ENCODE measurements at places on chromosomes 16 and 17.

- DNase-seq, result no peak
Observed at GRCh38 chr17:7097940-7098339, 16.7 kb downstream of the ASGR2 start.

DNA sequence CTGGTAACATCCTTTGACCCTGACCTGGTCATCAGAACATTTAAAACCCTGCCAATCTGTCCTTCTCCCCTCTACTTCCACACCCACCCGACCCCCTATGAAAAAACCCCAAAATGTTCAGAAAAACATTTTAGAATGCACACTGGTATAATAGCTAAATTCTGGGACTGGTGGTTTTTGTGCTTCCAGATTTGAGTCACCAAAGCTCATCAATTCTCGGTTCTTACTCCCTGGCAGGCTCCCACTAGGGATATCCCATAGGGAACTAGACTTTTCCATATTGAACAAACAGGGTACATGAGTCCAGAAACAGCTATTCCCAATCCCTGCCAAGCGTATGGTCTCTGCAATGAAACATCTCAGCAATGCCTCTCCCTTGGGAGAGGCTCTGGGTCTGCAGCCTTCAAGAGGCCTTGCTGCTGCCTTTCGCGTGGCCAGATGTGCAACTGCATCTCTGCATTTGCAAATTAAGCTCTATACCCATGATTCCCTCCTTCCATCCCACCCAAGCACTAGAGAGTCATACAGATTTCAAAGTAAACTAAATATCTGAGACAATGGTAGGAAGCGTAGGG lies 67.7 kb downstream of the SMG6 start:
- no peak for DNase-seq

- DNase-seq, result no peak
Observed at GRCh38 chr17:55774846-55775271, 24.0 kb downstream of the PCTP start.

DNA sequence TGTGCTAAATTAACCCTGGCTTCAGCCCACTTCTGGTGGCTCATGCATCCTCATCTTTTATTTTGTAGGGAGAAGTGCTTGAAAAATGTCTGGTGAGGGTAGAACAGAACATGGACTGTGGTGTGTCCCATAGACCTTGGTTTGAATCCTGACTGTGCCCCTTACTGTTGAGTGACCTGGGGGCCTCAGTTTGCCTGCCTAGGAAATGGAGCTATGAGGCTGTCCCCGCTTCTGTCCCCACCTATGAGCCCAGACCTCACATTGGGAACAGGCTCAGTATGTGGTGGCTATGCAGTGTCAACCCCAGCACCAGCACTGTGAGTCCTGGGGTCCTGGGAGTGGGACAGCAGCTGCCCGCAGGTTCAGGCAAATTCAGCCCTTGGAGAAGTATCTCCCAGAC lies 186.3 kb upstream of the GSE1 start:
- DNase-seq, result no peak

- DNase-seq, result no peak
Observed at GRCh38 chr17:41913798-41914197, 5.0 kb downstream of the ACLY start.

DNA sequence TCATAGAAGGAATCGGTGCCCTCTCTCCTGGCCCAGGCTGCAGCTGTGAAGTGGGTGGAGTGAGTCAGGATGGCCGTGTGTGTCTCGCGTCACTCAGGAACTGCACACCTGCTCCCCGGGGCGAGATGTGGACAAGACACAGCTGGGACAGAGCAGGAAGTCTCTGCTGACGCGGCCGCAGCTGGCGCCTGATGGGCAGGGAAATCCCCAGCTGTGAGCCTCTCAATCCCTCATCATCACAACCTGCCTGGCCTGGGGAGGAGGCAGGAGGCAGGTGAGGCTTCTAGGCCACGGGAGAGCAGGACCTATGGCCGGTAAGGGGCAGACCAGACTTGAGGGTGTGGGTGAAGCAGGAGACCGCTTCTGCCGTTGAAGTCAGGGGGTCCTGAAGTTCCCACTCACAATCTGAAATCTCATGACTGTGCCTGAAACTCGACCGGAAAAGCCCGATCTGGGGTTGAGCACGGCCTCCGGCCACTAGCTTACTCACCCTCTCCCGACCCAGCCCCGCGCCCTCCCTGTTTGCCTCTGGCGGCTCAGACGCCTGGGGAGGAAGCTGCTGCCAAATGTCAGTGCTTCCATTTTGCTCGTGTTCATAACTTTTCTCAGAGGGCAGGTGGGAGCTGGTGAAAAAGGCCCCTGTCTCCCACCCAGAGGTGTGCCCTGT lies 1.1 kb upstream of the TRPV3 start:
- peak; percentile 44 for DNase-seq

- no peak for DNase-seq
Observed at GRCh38 chr16:2365397-2366294, 25.1 kb upstream of the ABCA3 start.

DNA sequence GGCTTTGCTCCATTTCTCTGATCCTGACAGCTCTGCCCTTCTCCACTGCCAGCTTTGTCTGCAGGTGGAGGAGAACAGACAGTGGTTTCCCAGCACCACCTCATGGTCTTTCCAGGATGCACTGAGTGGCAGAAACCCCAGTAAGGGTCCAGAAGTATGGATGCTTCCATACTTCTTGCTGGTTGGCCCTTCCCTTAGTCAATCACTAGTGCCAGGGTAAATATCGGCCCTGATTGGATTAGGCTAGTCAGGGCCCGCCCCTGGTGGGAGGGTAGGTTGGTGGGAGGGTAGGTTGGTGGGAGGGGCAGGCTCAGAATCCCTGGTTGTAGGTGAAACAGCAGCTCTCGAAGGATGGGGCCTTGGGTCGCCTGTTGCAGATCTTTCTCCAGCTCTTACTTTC lies 10.2 kb downstream of the RNF213 start:
- no peak for DNase-seq

DNA sequence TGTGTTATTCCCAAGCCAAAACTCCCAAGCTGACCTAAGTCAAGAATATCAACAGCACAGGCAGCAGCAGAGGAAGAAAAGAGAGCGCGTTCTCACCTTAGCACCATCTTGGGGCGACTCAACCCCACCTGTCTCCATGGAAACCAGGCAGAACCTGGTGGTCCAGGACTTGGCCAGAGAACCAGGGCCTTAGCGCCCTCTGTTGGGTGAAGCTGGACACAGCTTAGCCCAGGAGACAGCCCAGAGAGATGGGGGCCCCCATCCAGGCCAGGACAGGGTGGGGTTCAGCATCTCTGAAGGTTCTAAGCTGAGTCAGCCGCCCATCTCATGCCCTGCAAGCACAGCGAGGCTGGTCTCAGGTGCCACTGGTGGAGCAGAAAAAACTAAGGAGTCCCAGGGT lies 60.1 kb upstream of the TMEM132E start:
- DNase-seq, result peak; percentile 20

DNA sequence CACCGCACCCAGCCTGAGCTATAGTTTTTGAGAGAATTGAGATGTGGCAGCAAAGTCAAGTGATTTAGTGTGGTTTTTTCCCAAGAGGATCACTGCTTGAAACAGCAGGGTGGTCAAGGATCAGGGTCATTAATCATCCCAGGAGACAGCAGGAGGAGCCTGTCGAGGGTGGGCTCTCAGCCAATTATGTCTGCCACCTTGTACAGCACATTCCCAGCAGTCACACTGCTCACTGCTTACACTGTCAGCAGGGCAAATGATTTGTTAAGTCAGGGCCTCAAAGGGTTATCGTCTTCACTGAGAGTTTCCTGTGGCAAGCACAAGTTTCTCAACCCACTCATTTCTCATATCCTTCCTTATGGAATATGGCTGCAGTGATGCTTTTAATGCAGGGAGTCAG lies 13.2 kb downstream of the B3GNT9 start:
- DNase-seq, result no peak

DNA sequence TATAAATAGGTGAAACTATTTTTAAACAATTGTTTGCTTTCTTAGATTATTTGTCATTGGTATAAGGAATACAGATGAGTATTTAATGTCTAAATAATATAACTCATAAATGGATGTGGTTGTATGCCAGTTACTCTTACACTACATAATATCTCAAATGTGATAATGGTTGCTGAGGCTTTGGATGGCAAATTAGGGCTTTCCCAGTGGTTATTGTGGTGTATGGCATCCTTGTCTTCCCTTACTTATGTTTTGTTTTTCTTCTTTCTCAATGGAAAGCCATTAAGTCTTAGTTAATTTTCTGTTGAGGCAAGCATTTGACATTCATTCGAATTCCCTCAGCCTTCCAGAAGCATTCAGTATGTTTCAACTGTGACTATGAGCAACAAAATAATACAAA lies 10.5 kb downstream of the OMG start:
- DNase-seq, result no peak

DNA sequence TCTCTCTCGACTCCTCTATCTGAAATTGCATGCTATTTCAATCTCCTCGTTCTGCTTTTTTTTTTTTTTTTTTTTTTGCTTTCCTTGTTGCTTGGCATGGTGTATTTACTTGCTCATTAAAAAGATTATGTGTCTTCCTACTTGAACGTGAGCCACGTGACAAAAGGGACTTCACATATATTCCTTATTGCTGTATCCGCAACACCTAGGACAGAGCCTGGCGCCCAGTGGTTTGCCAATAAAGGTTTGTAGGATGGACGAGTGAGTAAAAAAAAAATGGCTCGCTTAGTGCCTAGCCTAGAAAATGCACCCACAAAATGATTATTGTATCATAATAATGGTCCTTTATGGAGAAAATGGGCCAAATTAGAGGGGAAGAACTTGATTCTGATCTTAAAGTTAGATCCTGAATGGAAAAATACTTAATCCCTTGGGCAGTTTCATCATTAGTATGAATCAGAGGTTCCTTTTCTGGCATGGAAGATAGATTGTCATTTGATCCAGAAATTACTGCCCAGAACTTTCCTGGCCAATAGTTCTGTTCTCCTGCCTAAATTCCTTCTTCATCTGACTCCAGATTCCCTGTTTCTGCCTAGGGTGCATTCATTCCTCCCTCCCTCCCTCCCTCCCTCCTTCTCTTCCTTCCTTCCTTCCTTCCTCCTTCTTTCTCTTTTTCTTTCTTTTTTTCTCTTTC lies 13.6 kb upstream of the TMEM220 start:
- DNase-seq, result no peak

- DNase-seq, result no peak
Observed at GRCh38 chr16:88920618-88921590, 54.4 kb upstream of the PABPN1L start.

DNA sequence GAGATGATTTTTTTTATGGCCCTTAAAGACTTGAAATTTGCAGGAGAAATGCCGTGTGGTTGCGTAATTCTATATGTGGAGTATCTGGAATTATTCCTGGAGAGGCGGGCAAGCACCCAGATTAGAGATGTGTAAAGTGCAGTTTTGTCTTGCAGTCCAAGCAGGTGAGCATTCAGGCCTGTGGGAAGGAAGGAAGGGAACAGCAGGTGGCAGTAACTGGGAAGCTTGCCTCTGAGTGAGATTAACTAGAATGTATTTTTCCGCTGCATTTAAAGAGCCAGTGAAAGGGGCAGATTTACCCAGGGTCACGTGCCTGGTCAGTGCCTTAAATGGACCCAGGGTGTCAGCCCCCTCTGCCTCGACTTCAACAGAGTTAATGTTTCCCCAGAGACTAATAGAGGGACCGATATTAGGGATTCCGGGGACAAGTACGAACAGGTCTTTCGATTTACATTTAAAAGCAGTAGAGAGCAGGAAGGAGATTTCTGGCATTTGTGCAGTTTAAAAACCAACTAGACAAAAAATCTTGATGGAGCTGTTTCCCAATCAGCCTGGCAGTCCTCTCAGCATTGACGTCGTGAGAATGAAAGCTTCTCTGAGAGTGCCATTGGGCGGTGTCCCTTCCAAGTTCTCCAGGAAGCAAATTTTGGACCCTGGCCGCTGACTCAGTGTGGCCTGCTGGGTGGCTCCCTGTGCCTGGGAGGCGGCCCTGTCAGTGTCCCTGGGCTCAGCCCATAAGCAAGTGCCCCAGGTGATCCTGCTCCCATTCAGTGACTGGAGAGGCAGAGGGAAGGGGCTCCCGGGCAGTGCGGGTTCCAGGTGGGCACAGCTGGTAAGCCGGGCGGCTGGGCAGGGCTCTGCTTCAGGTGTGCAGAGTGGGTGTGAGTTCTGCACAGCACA lies 38.2 kb downstream of the KSR1 start:
- DNase-seq, result no peak

- no peak for DNase-seq
Observed at GRCh38 chr17:69909389-69909788, 165.6 kb upstream of the KCNJ16 start.

- DNase-seq, result no peak
Observed at GRCh38 chr17:80427366-80428282, 12.7 kb downstream of the ENDOV start.

- DNase-seq, result no peak
Observed at GRCh38 chr16:5556158-5556810, 458.7 kb upstream of the EEF2KMT start.

DNA sequence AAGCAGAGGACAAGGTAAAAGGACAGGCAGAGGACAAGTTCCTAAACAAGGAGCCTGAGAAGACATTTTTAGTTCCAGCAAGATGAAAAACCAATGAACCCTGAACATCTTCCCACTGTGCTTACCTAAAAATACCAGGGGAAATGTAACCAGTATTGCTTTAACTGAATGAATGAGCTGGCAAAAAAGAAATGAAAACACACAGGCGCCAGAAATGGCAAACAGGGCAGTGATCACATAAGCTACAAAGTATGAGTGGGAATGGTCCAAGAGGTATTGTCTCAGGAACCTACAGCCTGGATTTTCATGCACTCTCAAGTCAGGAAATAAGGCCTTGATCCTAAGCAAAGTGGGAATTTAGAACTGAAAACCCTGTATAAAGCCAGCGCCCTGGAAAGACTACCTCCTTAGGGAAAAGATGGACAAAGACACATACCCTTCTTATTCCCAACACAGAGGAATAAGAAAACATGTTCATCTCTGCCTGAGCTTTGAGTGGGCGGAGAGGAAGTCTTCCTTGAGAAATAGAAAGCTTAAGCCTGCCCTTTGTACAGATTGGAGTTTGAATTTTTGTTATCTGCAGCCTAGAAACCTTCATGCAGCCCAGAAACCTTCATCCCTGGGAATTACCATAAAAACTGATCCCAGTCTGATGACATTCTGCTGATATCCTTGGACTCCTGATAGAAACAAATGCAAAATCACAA lies 2.1 kb downstream of the CMTM2 start:
- no peak for DNase-seq

DNA sequence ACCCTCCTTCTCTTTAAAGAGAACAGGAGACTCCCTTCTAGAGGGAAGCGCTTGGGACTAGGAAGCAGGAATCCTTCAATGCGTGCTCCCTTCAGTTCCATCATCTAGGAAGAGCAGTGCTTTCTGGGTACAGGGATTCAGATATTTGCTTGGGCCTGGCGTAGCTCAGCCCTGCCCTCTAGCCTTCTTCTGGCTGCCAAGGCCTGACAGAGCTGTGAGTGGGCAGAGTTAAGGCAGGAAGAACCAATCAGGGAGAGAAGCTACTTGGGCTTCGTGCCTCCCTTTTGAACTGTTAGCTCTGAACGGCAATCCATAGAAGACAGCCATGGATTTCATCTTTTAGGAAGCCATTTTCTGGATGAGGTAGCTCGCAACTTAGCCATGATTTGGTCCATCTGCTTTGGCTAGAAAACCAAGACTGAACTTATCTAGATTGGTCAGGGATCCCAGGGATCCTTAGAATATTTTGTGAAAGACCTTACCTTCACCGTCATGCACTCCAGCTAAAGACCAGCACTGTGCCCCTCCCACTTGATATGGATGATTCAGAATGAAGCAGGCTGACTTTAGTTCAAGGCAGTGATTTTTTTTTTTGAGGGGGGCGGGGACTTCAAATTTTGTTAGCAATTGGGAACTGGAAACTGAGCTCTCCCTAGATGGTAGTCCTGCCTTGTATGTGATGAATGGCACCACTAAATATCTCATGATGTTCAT lies 2.5 kb upstream of the CORO6 start:
- no peak for DNase-seq
